Jurkat, Clone E6-1 (cell line): ENCODE measurements at places on chromosomes 12 and 14.

DNA sequence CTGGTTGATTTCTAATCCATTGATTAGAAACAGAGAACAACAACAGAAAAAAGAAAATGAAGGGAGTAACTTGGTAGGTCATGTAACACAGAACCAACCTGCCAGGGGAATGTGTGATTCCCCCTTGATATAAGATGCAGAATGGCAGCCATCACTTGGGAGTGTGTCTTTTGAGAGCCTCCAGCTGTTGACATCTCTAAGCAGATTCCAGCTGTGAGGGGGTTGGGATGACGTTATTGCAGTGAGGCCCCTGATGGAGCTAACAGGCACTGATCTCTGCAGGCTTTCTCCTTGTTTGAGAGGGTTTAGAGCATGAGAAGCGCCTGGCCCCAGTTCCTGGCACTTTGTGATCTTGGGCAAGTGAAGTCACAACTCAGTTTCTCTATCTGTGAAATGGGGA, 124.9 kb downstream of the PELI2 start:
- DNase-seq, result no peak

GRCh38 chr14:58699681-58700205, 62.0 kb downstream of the DACT1 start:
- DNase-seq, result no peak

- DNase-seq, result no peak
Measured at GRCh38 chr14:77498120-77498979, at the start of gene ISM2. Gene ISM2 (minus strand): TSS chr14:77498816. CDS start chr14:77498793, 23 bp downstream.

DNA sequence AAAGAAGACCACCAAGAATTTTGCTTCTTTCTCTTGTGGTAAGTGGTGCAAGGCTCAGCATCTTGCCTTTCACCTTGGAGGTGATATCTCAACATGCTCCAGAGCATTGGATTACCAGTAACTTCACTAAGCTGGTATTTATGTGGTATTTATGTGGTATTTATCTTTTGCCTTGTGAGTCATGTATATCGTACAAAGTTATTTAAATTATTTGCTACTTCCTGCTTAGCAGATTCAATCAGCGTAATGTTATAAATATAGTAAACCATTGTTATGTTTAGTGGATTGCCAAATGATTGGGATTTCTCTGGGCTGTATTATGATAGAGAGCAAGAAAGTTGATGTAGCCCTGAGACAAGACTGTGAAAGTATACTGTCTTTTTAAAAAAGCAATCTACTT, 366.4 kb downstream of the IPO8 start:
- DNase-seq, result no peak

GRCh38 chr14:52314595-52315354, 663 bp downstream of the PTGER2 start:
- DNase-seq, result no peak

- peak; percentile 59 for DNase-seq
Measured at GRCh38 chr12:107027636-107028053, 40.7 kb upstream of the MTERF2 start.

DNA sequence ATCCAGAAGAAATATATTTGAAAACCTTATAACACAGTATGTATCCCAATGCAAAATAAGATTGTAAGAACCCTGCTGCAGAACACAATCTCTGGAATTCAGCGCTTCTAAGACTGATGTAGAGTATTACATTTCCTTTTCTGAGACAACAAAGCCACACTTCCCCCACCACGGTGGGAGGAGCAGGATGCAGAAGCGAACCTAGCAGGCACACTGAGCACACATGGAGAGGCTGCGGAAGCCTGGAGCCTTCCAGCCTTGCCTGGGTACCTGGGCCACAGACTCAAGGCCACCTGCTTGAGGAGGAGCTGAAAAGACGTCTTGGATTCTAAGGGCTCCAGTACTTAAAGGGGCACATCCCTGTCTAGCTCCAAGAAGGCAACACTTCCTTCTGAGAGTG, 46.4 kb downstream of the TCHP start:
- no peak for DNase-seq

DNA sequence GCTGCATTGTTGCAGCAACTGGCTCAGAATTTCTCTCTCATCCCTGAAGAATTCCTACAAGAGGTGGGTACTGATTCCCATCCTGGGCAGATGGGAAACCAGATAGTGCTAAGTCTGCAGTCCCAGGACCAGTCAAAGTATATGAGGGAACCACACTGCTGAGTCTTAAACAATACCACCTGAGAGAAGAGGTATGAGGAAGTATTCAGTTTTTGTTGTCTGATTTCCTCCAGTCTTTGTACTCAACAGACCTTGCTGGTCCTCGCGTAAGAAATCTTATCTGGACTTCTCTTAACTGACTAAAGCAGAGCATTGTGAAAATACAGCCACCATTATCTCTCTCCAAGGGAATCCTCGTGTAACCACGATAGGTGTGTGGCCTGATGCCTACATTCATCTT, 3.6 kb upstream of the EDDM3A start:
- DNase-seq, result no peak

- DNase-seq, result no peak
Measured at GRCh38 chr14:95652690-95653089, 33.5 kb upstream of the TCL1B start.

DNA sequence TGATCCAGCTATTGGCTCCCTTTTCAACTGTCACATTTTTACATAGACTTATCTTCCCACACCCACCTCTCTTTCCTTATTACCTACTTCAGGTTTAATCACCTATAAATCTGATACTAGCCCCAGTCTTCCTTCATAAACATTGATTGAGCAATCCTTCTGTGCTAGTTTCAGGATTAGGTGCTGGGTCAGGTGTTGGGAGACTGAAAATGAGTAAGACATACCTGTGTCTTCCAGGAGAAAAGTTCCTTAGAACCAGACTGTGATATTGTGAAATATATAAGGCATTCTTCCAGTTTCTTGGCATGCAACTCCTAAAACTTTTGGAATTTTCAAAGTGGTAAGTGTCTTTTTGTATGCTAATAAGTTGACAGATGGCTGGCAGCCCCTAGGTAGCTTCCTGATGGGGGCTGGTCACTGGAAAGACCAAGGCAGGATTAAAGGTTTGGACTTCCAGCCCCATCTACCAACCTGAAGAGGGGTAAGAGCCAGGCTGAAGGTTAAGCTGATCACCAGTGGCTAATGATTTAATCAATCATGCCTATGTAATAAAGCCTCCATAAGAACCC, 4.6 kb downstream of the ANO6 start:
- no peak for DNase-seq

- DNase-seq, result no peak
Measured at GRCh38 chr12:96228566-96229248, 34.5 kb downstream of the ELK3 start.

- peak; percentile 38 for DNase-seq
Measured at GRCh38 chr14:65019944-65020566, 33.4 kb downstream of the FNTB start.

DNA sequence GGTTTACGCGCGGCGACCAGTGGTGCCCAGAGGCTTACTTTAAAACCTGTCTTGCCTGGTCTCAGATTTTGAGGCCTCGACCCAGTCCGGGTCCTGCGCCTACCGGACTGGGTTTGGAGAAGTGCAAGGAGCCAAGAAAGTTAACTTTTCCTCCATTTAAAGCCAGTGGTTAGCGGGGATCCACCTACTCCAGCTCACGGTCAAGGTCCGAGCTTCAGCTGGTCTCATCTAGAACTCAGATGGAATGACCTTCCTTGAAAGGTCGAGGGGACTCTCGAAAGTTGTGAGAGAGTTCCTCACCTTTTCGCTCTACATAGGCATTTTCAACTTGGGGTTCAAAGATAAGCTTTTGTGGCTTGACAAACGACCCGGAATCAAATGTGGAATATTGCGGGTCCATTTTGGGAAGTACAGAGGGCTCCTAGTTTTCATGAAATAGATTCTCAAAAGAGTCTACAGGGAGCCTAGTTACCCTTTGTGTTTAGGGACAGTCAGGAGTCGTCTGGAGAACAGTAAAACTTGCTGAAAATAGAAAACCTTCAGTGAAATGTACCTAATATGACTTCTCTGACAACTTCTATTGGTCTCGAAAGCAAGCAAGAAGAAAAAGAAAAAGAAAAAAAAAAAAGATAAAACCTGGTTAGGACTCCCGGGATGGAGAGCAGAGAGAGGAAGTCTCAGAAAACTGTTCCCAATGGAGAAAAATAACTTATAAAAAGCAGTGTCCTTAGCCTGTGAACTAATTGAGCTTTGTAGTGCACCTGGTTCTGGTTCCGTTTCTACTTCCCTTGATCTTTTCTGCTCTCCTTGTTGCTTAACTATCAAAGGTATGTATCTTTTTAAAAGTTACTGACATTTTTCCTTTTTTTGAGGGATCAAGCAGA, 1.4 kb downstream of the KCNMB4 start:
- DNase-seq, result no peak

DNA sequence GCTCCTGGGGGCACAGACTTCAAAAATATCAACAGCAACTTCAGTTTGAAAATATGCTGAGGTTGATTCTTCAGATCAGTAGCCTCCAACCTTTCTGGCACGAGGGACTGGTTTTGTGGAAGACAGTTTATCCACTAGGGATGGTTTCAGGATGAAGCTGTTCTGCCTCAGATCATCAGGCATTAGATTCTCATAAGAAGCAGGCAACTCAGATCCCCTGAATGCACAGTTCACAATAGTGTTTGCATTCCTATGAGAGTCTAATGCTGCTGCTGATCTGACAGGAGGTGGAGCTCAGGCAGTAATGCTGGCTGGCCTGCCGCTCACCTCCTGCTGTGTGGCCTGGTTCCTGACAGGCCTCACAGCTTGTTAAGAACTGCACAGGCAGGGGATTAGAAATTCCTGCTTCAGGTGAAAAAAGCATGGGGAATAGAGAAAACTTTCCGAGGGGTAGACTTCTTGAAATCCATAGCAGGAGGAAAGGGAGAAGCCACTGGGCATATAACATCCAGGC, 12.8 kb downstream of the EPYC start:
- no peak for DNase-seq

DNA sequence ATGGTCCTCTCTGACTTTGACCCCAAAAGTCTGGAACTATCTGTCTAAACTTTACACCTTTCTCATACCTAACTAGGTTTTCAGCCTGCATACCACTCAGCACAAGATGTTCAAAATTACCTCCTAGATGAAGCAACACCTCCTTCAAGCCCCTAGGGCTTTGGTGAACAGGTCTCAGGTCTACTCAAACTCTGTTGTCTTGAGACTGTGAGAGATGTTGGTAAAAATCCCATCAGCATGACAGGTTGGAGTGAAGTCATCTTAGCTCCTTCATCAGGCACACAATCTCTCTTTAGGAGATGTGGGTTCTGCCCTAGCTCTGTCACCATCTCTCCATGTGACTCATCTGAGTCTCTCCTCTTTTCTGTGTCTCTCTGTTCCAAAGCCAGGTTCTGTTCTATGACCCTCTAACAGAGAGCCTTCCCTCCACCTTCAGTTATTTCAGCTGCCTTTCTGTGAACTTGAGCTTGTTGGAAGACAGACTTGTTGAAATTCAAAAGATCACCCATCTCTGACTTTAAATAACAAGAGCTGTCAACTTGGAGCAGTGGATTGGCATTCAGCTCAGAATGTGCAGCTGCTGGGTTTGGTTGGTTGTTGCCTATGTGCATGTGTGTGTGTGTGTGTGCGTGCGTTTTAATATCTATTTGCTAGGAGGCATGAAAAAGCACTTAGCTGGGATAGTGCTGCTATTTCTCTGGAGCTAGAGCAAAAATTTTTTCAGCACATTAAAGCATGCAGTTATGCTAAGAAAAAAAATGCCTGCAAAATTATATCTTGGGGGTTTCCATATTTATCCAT, 130.7 kb downstream of the CRACR2A start:
- no peak for DNase-seq

- DNase-seq, result no peak
Measured at GRCh38 chr12:11922361-11922760, 148.4 kb upstream of the BCL2L14 start.

GRCh38 chr14:99011385-99011784, 260.6 kb downstream of the BCL11B start:
- no peak for DNase-seq

- no peak for DNase-seq
Measured at GRCh38 chr12:30818562-30818961, 63.8 kb upstream of the CAPRIN2 start.

GRCh38 chr12:81296556-81297305, 218.9 kb downstream of the ACSS3 start:
- DNase-seq, result no peak

- no peak for DNase-seq
Measured at GRCh38 chr12:68495336-68496070, 115.2 kb upstream of the RAP1B start.

DNA sequence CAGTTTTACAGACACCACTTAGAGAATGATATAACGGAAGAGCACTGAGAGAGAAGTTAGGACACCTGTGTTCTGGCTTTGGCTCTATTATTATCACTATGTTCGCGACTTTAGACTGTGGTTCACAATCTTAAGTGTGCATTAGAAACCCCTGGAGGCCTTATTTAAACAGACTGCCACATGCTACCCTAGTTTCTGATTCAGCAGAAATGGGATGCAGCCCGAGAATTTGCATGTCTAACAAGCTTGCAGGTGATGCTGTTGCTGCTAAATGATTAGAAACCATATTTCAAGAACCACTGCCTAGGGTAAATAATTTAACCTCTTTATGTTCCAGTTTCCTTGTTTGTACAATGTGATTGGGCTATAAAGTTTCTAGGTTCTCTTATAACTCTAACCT, 3.6 kb upstream of the RAD51AP1 start:
- DNase-seq, result no peak

GRCh38 chr12:41453409-41453808, 265.3 kb downstream of the PDZRN4 start:
- DNase-seq, result no peak

DNA sequence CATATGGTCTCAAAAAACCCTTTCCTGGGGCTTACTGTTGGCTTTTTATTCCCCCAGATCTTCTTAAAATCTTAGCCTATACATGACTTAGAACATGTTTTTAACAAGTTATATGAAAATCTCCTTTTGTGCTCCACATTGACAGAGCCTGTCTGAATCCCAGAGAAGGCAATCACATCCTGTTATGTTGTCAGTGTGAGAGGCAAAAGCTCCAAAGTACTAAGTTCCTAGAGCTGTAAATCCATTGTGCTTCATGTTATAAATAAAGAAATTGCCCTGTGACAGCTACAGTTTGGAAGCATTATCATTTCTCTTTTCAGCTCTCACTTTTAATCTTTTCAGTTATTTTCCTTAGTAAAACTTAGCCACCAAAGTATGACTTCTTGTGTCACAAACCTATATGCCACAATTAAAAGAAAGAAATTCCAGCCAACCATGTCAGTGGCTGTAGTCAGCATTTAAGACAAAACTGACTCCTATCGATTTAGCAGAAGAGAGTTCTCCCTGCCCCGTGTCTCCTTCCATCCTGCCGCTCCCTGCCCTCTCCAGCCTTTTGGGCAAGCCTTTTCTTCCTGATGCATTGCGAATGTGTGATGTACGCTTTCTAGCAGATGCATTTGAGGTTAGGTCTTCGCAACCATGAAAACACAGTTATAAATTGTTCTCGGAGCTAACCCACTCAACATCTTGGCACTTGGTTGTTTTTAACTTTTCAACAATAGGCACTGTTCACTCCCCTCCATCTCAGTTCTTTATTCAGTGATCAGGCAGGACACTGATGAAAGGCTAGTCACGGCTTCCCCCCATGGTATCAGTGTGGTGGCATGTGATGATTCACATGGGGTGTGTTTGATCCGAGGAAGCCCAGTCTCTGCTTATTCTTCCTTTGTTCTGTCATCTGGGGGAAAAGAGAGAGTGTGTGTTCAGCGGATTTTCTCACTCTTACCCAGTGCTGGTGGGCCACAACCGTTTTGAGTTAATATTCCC, 143.5 kb downstream of the SSPN start:
- no peak for DNase-seq
